GM06990 (cell line): ENCODE measurements at places on chromosomes 6 and 20.

DNA sequence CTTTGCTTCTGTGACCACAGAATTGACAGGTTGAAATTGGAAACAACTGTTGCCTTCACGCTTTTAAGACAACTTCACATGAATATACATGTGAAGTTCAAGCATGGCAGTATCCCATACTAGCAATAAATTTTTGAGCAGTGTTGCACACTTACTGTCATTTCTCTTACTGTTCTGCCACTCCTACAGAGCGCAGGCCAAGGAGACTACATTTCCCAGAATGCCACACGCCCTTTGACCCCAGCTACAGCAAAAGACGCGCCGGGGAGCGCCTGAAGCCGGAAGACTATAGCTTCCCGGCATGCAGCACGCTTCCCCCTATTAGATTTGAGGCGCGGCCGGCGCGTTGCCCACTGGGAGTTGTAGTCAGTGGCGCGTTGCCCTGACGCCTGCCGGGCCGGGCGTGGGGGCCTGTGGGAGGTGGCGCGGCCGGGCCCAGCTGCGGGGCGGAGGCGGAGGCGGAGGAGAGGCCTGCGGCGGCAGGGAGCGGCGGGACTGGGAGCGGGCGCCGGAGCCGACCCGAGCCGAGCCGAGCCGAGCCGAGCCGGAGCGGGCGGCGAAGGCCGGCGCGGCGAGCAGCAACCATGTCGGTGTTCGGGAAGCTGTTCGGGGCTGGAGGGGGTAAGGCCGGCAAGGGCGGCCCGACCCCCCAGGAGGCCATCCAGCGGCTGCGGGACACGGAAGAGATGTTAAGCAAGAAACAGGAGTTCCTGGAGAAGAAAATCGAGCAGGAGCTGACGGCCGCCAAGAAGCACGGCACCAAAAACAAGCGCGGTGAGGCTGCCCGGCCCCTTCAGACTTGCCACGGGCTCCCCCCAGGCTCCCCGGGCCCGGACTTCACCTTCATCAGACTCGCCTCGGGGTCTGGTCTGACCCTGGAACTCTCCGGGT is at the start of gene CHMP4B:
CHMP4B (plus strand) TSS at position 464 of the 891 bp plus-strand sequence; CDS start at position 585, 121 bp downstream.
- DNase-seq: peak; percentile 95

DNA sequence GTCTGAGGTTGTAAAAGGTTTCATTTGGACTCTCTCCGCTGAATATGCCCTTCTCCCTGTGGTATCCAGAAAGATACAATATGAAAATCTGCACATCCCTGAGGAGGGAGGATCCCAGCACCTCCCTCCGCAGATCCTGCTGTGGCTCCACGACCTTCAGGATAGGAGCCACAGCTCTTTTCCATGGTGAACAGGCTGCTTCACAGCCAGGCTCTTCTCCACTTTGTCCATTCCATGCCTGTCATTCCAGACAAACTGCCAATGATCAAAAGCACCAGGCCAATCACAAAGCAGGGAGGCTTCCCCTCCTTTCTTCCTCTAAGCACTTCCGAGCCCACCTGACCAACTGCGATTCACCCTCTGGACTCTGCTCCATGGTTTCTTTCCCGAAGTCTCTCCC is 339.8 kb downstream of the ESR1 start:
- no peak for DNase-seq

DNA sequence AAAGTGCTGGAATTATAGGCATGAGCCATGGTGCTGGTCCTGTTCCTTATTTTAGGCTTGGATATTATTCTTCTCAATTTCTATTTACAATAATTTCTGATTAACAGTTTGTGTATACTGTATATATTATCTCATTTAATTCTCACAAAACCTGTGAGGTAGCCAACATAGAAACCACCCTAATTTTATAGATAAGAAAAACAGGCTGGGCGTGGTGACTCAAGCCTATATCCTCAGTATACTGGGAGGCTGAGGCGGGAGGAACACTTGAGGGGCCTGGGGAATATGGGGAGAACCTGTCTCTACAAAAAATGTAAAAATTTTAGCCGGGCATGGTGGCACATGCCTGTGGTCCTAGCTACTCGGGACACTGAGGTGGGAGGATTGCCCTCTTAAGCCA is 3.8 kb upstream of the AFG1L start:
- no peak for DNase-seq

DNA sequence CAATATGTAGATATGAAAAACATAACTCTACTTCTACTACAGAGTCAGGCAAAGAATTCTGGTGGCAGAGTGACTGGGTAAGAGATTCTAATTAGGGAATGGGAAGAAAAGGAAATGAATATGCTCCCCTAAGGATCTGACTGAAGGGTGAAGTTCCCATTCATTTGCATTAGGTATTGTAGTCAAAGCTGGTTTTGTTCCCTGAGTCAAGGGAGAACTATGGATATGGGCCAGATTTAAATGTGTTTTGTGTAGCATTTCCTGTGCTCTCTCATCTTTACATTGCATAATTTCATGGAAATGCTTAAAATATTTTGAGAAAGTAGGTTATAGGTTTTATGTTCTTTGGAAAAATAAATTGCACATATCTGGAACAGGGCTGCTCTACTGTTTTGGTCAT is 299.7 kb downstream of the BTBD3 start:
- no peak for DNase-seq

DNA sequence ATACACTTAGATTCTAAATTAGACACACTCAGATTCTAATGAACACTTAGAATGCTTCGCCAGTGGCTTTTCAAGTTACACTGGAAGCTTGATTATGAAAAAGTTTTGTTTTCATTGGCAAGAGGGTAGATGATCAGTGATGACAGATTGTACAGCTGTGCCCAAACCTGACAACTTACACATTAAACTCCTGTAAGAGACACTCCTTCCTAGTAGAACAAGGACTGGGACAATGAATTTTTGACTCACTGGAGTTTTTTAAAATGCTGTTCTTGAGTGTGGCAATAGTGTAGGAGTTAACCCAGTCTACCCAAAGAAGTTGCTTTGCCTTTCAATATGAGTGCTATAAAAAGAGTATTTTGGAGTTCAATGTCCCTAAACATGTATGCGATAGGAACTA is 140.8 kb downstream of the SLC16A10 start:
- no peak for DNase-seq

DNA sequence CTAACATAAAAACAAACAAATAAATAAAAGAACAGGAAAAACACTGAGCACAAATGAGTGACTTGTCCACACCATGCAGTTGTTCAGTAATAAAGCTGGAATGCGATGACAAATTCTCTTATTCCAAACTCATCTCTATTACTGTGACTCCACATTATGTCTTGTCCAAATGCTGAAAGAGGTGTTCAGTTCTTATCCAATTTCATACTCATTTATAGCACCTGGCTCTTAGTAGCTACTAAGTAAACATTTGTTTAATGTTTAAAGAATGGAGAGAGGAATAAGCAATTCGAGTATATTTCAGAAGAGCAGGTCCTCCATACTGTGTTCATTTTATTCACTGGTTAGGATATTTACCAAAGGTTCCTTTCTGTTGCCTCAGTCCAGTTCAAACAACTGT is 439.0 kb upstream of the JAG1 start:
- DNase-seq: no peak

GRCh38 chr6:1494671-1495070 is 105.3 kb downstream of the FOXF2 start:
- DNase-seq: no peak

GRCh38 chr6:139647016-139647415 is 272.6 kb upstream of the CITED2 start:
- DNase-seq: no peak

GRCh38 chr6:6649824-6650349 is 61.4 kb downstream of the LY86 start:
- DNase-seq: no peak

DNA sequence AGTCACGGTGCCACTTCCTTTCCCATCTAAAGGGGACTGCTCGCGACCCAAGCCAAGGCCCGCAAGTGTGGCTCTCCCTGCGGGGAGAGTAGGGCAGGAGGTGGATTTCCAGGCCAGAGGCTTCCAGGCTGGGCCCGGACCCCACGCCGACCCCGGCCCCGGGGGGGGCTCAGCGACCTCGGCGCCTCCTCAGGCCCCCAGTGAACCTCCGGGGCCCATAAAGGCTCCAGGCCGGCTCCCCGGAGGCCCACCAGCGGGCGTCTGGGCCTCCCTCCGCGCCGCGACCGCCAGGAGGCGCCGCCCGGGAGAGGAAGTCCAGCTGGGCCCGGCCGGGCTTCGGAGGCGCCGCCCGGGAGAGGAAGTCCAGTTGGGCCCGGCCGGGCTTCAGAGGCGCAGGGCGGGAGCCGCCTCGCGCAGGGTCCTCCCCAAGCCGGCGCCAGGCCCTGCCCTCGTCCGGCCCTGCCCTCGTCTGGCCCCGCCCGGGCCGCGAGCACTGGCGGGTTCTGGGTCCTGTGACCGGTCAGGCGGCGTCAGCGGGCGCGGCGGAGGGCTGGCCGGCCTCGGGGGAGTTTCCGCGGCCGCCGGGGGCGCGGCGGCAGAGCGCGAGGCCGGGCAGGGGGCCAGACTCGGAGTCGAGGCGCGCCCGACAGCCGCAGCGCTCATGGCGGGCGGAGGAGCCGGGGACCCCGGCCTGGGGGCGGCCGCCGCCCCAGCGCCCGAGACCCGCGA is at the start of gene RAB32:
RAB32 (plus strand) TSS at position 623 of the 729 bp plus-strand sequence; CDS start at position 662, 39 bp downstream.
- peak; percentile 57 for DNase-seq

GRCh38 chr20:48234951-48235350 is 449.7 kb upstream of the SULF2 start:
- no peak for DNase-seq

- no peak for DNase-seq
Observed at GRCh38 chr20:4341804-4342485, 326.6 kb upstream of the RNF24 start.

DNA sequence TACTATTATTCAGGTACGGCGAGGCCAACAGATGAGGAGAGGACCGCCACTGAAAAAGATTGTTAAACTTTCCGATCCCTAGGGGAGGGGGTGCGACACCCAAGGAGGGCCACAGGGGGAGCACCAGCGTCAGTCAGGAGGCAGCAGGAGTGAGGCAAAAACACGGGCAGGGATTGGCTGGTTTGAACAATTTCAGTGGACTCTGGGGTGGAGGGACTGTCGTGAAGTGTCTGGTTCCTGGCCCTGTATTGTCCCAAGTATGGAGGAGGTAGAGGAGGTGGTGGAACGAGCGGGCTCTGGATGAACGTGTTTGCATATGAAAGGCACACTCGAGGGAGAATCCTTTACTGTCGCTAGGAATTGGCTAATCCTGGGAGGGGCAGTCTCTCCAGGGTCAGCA is 32.5 kb upstream of the MCUR1 start:
- DNase-seq: no peak

DNA sequence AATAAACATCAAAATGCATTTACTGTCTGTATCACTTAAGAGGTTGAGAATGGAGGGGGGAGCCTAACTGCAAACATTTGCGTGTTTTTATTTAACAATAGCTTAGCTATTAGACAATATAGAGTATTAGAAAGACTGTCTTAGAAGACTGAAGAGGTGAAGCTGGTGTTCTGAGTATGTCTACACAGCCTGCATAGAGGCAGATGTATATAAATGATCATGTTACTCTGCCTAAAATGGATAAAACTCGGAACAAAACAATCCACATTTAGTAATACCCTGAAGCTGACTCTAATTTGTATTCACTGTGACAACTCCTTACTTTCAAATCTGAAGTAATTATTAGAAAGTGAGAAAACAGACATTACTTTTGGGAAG is 181.9 kb downstream of the GMPR start:
- no peak for DNase-seq

- no peak for DNase-seq
Observed at GRCh38 chr20:53834749-53835148, 235.6 kb downstream of the BCAS1 start.

DNA sequence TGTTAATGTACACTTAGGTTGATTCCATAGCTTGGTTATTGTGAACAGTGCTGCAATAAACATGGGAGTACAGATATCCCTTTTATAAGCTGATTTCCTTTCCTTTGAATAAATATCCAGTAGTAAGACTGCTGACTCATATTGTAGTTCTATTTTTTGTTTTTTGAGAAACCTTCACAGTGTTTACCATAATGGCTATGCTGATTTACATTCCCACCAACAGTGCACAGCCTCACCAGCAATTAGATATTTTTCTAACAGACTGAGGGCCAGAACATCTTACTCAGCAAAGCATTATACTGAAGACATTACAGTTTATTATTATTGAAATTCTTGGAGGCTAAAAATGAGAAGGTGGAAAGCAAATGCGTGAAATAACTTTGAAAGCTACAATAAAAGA is 187.3 kb upstream of the HEY2 start:
- no peak for DNase-seq

- no peak for DNase-seq
Observed at GRCh38 chr20:25464501-25465242, 57.2 kb downstream of the GINS1 start.

DNA sequence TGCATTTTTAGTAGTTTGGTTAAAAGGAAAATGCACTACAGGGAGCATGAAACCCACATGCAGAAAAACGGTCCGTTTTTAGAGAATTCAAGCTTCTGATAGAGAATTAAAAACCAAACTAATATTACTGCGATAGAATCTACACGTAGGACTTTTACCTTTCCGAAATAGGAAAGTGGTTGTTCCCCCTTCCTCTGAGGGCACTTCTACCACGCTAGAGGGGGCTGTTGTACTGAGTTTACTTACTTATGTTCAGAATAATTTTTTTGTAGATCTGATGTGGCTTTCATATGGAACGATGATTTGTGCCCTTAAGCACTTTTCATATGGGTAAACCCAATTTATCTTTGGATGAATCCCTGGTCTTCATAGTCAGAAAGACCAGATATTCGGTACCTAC is 264.3 kb upstream of the PLN start:
- no peak for DNase-seq

- no peak for DNase-seq
Observed at GRCh38 chr6:70186461-70186860, 116.4 kb downstream of the COL9A1 start.

DNA sequence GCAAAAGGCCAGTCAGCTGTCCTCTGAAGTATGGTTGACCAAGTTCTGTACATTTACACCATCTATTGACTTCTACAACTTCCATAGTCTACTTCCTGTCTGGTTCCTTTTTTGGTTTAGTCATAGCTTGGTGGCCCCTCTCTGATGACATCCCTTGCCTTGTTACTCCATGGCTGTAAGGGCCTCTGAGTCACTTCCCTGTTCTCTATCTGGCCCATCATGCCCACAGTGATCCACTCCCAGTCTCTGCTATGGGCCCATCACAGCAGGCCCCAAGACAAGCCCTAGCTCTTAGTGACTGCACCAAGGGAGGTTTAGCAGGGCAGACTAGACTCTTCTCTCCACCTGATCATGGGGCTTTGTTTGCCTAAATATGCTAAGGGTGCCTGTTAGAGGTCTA is 441.6 kb downstream of the HACE1 start:
- no peak for DNase-seq

DNA sequence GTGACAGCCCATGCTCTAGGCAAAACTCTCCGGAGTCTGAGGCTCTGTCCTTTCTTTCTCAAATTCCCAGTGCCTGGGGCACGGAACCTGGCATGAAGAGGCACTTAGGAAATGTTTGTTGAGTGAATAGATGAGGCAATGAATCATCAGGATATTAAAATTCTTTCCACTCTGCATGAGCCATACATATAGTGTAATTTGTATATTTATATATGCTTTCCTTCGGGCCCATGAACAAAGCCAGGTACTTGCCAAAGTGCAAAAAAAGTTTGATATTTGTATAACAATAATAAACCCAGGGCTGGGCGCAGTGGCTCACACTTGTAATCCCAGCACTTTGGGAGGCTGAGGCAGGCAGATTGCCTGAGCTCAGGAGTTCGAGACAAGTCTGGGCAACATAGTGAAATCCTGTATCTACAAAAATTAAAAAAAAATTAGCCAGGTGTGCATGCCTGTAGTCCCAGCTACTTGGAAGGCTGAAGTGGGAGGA is 212.3 kb upstream of the ZNF217 start:
- no peak for DNase-seq
